ENCODE measurements at places on chromosomes 16 and 17.

- no peak for DNase-seq
Observed at GRCh38 chr17:79064026-79064425, 10.6 kb upstream of the ENGASE start.

DNA sequence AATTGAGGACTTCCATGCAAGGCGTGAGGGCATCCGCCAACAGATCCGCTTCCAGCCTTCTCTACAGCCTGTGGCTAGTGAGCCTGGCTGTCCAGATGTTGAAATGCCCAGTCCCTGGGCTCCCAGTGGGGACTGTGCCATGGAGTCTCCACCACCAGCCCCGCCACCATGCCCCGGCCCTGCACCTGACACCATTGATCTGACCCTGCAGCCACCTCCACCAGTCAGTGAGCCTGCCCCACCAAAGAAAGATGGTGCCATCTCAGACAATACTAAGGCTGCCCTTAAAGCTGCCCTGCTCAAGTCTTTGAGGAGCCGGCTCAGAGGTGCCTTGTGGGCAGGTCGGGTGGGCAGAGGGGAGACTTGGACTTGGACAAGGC lies 3.1 kb downstream of the MAPK7 start:
- no peak for DNase-seq

GRCh38 chr17:31078290-31078689 lies 16.5 kb upstream of the NF1 start:
- no peak for DNase-seq

DNA sequence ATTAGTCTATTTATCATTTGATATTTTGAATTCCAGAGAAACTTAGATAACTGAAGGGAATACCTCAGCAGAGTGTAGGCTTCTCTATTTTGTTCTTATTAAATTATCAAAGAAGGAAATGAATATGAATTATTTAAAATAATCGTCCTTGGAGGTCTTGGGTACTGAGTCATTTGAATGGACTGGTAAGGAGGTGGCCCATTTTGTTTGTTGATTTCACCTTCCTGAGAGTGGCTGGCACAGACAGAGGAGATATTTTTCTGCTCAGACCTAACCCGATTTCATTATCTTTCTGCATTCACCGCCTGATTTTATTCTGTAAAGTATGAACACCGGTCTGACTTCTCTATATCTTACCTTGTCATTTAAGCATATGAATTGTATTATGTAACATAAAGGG lies 88.0 kb downstream of the USP22 start:
- DNase-seq = no peak

DNA sequence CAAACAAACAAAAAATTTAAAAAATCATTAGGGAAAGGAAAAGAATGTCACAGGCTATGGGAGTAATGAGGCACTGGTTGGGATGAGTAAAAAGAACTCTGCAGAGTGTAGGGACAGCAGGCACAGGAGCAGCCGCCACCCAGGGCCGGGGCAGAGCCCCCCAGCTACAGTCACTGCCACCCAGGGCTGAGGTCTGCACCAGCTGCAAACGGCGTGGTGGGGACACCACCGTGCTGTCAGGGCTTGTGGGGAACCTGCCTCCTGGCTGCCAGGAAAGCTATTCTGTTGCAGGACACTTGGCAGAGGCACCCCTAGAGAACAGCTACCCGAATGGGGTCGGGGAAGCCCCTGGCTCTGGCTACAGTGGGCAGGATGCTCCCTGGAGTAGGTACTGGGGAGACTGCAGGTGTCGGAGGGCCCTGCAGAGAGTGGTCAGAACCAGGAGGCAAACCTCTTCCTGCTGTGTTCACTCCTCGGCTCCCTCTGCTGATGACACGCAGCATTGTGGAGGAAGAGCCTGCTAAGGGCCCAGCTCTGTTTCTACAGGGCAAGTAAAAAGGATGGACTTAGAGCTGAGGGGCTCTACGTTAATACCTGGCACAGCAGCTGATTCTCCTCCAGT lies 32.3 kb upstream of the CAPN15 start:
- no peak for DNase-seq

DNA sequence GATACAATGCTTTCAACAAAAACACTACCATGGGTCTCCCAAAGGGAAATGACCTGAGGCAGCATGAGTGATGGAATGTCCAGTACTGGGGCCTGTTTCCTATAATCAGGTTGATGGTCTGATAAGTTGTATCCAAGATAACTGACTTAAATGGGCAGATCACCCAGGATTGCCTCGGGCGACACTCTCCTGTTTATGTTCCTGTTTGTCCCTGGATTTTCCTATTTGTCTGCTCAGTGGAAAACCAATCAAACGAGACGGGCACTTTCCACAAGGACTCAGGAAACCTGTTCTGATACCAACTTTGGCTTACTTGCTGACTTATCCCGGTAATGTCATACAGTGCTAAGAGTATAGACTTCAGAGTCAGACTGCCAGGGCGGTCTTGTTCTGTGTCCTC lies 27.4 kb downstream of the USP43 start:
- no peak for DNase-seq

DNA sequence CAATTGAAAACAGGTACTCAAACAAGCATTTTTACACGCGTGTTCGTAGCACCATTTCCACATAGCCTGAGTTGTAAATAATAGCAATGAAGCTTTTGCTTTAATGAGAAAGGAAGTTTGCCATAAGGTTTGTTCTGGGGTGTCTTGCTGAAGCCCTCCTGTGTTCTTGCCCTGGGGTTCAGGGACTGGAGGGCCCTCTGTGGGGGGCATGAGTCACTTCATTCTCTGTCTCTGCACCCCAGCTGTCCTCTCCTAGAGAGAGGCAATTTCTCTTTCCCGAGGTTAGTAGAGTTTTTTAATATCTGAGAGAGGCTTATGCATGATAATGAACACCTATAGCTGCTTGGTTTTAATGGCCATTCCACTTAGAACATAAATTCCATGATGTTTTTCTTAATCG lies 9.6 kb downstream of the AFMID start:
- DNase-seq = no peak

- peak; percentile 36 for DNase-seq
Observed at GRCh38 chr17:16428098-16428882, 12.9 kb downstream of the TRPV2 start.

- no peak for DNase-seq
Observed at GRCh38 chr17:75664099-75664549, 2.8 kb downstream of the RECQL5 start.

DNA sequence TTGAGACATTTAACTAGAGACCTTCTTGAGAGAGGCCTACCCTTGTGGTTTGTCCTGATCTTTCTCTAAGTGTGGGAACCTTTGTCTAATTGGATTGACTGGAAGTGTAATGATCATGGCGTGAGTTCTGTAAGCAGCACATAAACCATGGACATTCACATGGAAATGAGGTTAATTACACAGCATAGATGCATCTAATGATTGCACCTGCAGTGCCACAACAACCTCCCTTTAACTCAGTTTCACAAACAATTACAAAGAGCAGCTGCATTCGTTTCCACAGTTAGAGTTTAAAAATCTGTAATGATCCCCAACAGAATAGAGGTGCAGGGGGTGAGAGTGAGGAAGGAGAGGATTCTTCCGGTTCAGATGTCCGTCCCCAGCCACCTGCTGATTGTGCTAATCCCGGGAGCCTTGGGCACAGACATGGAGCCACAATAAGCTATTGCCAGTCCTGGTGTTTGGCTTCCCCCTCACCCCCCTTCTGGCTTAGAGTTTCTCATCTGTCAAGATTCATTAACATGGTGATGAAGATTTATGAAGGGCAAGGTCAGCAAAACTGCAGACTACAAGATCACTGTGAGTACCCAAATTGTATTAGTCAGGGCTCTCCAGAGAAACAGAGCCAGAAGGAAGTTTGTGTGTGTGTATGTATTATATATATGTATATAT lies 659.2 kb upstream of the SOX9 start:
- DNase-seq = no peak

GRCh38 chr16:85173146-85173980 lies 61.1 kb upstream of the CIBAR2 start:
- no peak for DNase-seq

DNA sequence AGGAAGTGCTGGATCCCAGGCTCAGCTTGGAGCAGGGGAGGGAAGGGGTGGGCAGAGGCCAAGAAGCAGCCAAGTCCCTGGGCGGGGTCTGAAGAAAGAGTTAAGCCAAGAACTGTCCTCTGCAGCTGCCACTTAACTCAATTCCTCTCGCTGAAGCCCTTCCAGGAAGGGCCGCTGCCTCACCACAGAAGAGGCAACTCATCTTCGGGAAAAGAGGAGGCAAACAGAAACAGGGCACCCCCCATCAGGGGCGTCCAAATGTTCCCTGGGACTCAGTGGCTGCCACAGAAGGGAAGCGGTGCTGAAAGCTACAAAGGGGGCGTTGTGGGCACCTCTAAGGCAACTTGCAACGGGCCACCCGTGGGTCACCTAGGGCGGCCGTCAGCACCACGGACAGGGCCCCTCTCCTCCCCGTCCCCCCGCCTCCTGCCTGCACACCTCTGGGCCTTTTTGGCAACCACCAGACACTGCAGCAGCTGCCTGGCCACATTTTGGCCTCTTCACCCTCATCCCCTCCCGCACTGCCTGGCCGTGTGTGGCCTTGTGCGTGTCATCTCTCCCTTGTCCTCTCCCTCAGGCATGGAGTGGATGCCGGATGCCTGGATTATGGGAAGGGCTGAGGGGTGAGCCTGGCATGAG lies 2.5 kb downstream of the TLCD3B start:
- DNase-seq = peak; percentile 67

DNA sequence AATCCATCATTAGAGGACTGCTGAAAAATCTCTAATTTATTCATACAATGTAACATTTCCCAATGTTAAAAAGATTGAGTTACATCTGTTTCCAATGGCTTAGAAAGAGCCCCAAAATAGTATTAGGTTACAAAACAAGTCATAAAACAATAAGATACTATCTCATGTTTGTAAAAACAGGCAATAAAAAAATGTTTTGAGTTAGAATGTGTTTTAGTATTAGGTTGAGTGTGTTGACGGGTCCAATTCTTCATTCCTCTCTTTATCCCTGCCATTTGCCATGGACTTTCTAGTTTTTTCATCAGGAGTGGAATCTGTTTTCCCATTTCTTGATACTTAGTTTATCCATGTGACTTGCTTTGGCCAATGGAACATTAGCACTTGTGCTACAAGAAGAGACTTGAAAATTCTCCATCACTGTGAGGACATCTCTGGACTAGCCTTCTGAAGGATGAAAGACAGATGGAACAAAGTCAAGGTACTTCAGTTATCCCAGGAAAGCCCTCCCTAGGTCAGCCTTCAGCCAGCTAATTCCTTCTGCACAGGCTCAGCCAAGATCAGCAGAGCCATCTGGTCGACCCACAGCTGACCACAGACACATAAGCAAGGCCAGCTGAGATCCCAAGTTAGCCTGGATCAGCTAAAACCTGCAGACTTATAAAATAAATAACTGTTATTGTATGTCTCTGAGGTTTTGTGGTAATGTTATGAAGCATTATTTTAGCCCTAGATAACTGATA lies 83.3 kb downstream of the HS3ST3A1 start:
- no peak for DNase-seq

- peak; percentile 41 for DNase-seq
Observed at GRCh38 chr16:89924297-89924924, 1.3 kb downstream of the TUBB3 start.

GRCh38 chr17:28712032-28712704 lies 480 bp upstream of the PROCA1 start:
- peak; percentile 31 for DNase-seq

- no peak for DNase-seq
Observed at GRCh38 chr16:30870904-30871303, 23.0 kb downstream of the BCL7C start.

- DNase-seq = no peak
Observed at GRCh38 chr16:89581861-89582563, 6.5 kb downstream of the CPNE7 start.

DNA sequence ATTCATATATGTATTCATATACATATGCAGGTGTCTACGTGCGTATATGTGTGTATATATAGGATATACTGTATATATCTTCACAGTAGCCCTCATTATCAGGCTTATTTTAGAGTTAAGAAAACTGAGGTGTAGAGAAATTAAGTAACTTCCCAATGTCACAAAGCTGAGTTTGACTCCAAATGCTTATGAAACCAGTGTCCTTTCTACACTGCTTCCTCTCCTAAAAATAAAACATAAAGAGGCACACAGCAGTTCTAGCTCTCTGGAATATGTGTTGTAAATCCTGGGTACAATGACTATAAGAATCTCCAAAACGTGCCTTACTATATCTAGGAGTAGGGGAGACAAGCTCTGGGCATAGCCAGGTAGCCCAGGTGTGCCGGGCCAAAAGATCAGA lies 40.0 kb upstream of the CCL1 start:
- DNase-seq = no peak

DNA sequence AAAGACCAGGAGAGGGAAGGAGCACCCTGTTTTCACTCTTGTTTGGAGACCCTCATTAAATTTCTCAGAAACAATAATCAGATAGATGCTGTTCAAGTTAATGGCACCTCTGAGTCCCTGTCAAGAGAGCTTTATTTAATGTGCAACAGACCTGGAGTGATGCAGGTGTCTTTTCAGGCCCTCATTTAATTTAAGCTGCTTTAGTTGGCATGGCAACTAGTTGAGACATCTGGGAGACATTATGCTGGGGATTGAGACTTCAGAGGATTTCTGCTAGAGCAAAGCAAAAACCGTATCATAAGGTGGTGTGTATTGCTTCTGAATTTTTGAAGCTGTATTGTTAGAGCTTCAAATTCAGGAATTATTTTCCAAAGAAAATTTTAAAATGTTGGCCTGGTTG lies 108.5 kb downstream of the NLK start:
- DNase-seq = no peak

DNA sequence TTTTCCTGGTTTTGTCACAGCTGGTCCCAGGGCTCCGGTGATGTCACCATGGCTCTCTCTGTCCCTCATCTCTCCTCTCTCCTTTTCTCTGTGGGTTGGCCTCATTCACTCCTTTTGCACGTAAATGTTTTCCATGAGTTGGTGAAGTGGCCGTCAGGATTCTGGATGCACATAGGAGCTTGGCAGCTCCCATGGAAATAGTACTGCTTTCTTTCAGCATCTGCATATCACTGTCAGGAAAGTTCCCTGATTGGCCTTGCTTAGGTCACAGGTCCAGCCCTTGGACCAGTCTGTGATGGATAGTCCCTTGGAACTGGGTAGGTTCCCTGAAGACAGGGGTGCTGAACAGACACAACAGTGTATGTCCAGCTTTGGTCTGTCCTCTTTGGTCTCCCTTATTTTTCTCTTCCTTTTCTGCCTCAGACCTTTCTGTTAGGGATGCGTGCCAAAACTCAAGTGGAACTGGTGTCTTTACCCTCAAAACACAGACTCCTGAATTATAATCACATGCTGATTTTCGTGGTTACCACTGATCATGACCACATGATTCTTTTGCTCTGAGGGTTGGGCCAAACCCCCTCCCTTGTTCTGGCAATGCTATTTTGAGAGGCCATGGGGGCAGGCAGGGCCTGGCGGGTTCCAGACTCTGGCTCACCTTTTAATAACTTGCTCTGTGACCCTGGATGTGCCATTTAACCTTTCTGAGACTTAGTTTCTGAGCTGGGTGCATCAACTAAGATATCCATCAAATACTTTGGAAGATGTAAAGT lies 99.0 kb downstream of the MSI2 start:
- no peak for DNase-seq

All from right kidney (tissue), 9 donors.